ENCODE measurements at places on chromosomes 1 and 21.

DNA sequence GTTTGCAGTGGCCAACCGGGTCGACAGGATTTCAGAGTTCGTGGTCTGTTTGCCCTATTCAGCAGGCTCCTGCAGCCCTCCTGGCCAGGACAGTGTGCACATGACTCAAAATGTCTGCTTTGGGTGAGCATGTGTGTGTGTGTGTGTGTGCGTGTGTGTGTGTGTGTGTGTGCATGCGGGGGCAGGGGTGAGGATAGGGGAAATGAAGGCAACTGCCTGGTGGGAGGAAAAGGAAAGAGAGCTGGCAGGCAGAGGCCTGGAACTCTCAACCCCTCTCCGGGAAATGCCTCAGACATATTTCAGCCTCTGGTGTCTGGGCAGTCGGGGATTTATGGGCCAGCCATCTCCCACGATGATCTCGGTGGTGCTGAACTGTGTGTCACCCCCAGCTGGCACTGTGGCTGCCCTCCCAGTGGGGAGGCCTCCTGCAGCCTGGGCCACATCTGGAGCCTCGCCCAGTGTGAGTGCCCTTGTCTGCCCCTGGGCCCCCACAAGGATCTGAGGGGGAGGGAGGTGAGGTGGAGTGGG is 15.2 kb downstream of the CDCP2 start:
- peak; percentile 57 for DNase-seq

GRCh38 chr1:3231826-3232225 is 162.8 kb downstream of the PRDM16 start:
- no peak for DNase-seq

DNA sequence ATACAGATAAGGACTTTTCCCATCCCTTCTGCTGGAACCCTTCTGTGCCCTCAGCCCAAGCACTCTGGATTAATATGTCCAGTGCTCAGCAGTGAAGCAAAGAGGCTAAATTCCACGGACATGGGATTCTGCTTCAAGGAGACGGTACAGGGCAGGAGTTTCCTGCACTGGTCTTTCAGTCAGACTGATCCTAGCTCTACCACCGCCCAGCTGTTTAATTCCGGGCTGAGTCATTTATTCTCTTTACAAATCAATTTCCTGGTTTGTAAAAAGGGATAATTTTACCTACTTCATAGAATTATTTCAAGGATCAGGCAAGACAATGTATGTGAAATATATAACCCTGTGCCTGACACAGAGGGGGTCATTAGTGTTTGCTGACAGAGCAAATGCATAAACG is 41.6 kb upstream of the NRDC start:
- DNase-seq: no peak

DNA sequence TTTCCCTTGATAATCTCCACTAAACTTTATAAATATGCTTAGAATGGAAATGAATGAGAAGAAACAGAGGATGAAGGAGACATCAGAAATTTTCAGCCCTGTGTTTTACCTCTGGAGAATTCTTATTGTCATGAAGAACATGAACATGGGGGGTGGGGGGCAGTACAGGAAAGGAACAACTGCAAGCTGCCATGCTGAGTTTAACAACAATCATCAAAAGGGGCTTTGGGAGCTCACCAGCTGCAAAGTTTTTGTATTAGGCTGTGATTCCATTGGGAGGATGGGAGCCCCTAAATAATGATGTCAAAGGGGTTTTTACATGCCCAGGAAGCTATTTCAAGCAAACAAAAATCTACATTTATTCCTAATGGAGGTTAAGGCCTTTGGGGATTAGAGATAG is 103.3 kb downstream of the AKT3 start:
- DNase-seq: no peak

GRCh38 chr1:53586765-53587164 is 127.6 kb downstream of the DMRTB1 start:
- no peak for DNase-seq

- DNase-seq: no peak
Measured at GRCh38 chr1:227899141-227899819, 48.5 kb downstream of the WNT9A start.

DNA sequence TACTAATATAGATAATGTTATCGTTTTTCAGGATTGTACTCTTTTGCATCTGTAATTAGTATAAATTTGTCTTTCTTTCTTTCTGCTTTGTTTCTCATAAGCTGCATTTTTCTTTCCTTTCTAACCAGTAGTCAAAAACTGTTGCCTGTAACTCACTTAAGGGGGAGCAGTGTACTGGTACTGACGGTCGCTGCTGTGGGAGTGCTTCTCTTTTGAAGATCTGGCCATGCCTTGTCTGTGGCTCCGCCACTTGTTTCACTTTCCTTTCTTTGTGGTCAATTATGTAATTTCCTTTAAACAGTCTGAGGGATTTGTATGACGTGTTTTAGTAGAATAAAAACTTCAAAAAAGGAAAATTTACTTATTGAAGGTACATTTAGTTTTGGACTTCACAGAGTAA is 37.0 kb downstream of the MIA3 start:
- DNase-seq: peak; percentile 91

- no peak for DNase-seq
Measured at GRCh38 chr1:179298952-179299351, 5.4 kb downstream of the SOAT1 start.

- no peak for DNase-seq
Measured at GRCh38 chr21:20010691-20011200, 987.5 kb upstream of the NCAM2 start.

GRCh38 chr1:37156646-37157045 is 122.3 kb upstream of the GRIK3 start:
- DNase-seq: no peak

DNA sequence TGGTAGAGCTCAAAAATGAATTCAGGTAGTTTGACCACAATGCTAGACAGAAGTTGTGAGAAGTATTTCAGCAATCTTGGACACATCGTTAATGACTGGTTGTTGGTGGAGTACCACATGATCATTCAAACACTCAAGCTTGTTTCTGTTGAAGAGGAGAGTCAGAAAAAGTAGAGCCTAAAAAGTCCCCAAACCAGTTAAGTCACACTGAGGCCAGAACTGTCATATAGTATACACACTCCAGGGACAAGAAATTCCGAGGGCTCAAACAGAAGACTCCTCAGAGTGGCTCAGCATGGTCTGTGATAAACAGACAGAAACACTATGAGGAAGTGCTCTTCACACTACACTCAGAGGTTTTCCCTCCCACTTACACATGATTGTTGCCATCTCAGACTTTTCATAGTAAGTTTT is 5.8 kb downstream of the TRIM33 start:
- peak; percentile 61 for DNase-seq

- DNase-seq: peak; percentile 19
Measured at GRCh38 chr1:15966081-15966955, 9.6 kb downstream of the ZBTB17 start.

DNA sequence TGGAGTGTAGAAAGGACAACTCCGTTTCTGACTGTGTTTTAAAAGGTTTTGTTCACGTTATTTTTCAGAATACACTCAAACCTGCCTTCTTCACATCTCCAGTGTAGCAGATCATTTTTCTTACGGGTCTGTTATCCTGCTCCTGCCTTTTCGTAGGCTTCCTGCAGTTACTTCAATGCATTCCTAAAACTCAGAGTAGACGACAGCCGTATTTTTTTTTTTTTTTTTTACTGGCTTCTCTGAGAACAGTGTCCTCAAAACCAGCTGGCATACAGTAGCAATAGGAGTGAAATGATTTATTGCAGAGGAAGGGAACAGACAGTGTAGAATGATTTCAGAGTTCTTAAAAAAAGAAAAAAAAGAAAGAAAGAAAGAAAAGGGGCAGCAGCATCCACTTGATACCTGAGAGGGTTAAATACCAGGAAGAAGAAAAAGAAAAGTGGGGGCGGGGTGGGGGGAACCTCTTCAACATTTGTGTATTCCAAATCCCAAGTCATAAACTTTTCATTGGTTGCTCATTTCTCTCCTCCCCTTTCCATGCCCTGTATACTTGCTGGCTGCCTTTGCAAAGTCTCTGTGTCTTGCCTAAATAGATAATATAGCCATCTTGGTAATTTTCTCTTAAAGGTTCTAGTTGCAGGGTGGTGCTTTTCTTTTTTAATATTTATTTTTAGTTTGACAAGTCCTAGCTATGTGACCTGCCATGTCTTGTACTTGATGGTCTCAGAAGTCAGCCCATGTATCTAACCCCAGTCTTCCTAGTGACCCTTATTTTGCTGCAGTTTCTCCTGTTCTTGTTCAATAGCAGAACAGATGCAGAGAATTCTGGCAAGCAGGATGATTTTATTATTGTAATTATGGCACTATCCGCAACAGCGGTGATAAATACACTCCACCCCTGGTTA is 2.8 kb downstream of the TGFB2 start:
- DNase-seq: no peak

DNA sequence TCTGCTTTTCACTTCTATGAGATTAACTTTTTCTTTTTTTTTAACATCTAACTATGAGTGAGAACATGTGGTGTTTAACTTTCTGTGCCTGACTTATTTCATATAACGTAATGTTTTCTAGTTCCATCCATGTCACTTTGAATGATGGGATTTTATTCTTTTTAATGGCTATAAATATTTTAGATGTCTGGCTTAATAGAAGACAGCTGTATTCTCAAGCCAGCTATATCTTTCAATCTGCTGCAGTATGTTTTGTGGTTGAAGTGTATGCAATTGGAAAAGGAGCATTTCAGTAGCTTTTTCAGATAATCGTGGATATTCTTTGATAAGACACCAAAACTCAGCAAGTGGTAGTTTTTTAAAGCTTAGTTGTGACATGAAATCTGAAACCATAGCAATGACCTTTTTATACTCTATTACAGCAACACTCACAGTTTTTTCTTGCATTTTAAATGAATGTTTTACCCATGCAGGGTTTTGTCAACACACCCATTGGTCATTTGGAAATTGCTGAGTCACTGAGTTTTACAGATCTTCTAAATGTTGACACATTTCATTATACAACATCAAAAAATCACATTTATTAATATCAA is 5.7 kb upstream of the SVBP start:
- peak; percentile 72 for DNase-seq

DNA sequence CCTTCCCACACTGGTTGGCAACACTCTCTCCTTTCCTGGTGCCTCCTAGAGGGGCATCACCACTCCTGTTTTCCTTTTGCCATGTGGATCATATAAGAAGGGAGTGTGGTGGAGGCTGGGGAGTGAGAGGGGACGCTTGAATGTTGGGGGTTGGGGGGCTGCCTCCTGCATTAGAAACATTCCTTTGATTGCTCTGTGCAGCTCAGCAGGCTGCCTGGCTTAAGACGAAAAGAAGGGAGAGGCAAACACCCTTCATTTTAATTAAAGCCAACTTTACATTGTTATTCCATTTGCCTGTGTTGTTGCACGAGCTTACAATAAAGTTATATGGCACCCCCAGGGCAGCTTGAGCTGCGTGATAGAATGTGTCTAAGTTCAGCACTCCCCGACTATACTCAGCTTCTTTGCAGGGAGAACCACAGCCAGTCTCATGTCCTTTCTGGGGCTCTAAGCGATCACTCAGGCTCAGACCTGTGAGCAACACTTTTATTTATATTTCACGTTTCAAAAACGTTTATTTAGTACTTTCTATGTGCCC is 57.4 kb downstream of the FOXD2 start:
- no peak for DNase-seq

GRCh38 chr1:72847651-72848050 is 565.3 kb upstream of the NEGR1 start:
- DNase-seq: no peak

DNA sequence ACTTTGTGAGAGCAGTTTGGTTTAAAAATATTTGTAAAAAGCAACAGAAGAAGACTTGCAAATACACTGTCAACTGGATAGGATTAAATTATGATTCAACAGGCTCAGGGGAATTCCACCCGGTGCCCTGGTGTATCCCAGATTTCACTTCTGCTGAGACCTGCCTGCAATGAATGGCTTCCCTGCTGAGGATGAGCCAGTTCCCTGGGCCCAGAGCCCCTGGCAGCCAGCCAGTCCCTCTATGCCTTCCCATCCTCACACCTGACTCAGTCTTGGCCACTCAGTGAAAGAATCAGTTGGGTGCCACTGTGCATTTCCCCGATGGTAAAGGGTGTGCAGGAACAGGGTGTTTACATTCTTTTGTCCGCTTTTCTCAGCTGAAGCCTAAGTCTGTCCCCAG is 64.4 kb downstream of the KCTD3 start:
- DNase-seq: no peak

GRCh38 chr1:212699104-212699624 is 476 bp downstream of the BATF3 start:
- DNase-seq: peak; percentile 62

GRCh38 chr21:25569084-25569483 is 38.2 kb downstream of the MRPL39 start:
- no peak for DNase-seq

DNA sequence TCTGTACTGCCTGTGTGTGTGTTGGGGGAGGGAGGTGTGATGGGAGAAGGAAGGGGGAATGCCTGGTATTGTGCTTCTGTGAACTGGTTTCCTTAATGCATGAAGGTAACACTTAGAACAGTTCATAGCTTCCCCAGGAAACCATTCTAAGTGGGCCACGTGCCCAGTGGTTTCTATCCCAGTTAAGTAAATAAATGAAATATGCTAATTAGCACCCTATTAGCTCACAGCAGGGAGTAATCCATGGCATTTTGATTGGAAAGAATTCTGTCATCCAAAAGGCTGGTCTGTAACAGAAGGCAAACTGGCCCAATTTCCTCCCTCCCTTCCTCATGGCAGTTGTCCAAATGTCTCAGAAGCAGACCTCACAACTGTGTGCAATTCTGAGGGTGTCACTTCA is 199.3 kb downstream of the TTLL7 start:
- DNase-seq: no peak

- no peak for DNase-seq
Measured at GRCh38 chr1:18869847-18870594, 10.6 kb upstream of the TAS1R2 start.

- DNase-seq: peak; percentile 42
Measured at GRCh38 chr1:228669242-228669585, 66.1 kb upstream of the RHOU start.

GRCh38 chr1:15214527-15214926 is 32.5 kb upstream of the FHAD1 start:
- no peak for DNase-seq

DNA sequence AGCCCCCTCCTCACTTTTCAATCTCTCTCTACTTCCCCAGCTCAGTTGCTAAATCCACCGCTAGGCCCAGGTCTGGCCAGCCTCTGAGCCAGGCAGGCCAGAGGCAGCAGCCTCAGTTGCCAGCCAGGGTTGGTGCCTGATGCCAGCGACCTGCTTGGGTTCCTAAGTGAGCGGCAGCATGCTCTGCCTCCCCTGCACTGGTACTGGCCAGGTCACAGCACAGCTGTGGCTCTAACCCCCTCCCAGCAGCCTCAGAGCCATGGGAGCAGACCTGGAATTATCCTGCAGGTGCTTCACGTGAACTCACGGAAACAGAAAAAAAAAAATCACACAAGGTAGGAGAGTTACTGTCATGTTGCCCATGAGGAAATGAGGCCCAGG is 82.5 kb upstream of the ATF3 start:
- no peak for DNase-seq
